ENCODE measurements at places on chromosomes 4 and X.

- DNase-seq = no peak
Observed at GRCh38 chr4:41346306-41347061, 89.8 kb downstream of the UCHL1 start.

GRCh38 chr4:183635321-183635720 lies 23.7 kb downstream of the RWDD4 start:
- DNase-seq = no peak

GRCh38 chrX:118730500-118731247 lies 3.3 kb downstream of the IL13RA1 start:
- DNase-seq = no peak

GRCh38 chrX:23235051-23235450 lies 99.6 kb upstream of the PTCHD1 start:
- DNase-seq = no peak

DNA sequence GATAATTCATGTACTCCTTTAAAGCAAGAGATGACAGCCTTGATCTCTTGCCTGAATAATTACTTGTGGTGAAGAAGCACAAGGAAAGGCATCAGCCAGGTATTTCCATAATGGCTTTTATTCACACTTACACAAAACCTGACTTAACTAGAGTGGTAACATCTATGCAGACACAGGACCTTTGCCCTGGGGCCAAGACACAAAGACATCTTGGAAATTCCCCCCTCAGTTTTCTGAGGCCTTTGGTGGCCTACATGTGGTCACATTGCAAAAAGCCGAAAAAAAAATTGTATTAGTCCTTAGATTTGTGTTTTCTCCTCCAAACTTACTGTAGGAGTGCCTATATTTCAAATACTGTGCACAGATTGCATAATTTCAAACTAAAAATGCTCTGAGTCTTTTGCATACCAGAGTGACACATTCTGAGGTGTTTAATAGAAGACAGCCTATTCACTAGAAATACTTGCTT lies 172.4 kb downstream of the PDGFC start:
- no peak for DNase-seq

- DNase-seq = no peak
Observed at GRCh38 chr4:32106767-32107166, 1386.6 kb downstream of the PCDH7 start.

GRCh38 chrX:140762061-140762460 lies 52.5 kb downstream of the LINC00632 start:
- no peak for DNase-seq

DNA sequence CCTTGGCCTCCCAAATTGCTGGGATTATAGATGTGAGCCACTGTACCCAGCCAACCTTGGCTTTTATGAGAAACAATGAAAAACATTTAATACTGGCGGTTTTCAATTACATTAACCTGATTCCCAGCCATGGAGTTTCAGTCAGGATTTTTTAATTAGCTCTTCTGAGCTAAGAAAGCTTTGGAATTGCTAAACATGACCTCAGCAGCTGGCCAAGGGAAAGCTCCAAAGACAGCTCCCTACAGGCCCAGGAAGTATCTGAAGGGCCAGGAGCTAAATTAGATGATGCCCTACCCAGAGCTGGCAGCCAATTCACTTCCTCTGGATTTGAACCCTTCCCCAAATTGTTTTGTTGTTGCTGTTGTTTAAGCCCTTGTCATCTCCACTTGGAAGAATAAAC lies 26.5 kb upstream of the FUNDC1 start:
- no peak for DNase-seq
